ENCODE measurements at places on chromosomes 6 and 20.

- peak; percentile 3 for DNase-seq
Measured at GRCh38 chr6:77740380-77740779, 87.5 kb downstream of the MEI4 start.

GRCh38 chr20:58899512-58899911 is 47.0 kb downstream of the GNAS start:
- no peak for DNase-seq

GRCh38 chr6:24060982-24061754 is 64.8 kb upstream of the NRSN1 start:
- no peak for DNase-seq

DNA sequence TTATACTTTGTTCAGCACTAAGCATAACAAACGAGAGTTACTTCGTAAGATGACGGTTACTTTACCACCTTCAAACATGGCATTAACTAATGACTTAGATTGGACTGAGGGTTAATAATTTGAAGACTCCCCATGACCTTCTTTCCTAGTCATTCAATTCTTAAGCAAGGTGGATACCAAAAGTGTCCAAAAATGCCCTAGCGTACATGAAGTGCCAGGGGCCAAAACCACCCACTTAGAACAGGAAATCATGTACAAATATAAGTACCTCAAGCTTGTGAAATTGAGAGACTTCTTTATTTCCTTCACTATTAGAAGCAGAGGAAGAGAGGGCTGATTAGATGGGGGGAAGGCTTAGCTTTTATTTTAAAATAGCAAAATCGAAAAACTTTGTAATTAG is 166.4 kb downstream of the ATXN1 start:
- no peak for DNase-seq

- DNase-seq, result peak; percentile 42
Measured at GRCh38 chr6:27902335-27903314, 9.6 kb downstream of the OR2B2 start.

DNA sequence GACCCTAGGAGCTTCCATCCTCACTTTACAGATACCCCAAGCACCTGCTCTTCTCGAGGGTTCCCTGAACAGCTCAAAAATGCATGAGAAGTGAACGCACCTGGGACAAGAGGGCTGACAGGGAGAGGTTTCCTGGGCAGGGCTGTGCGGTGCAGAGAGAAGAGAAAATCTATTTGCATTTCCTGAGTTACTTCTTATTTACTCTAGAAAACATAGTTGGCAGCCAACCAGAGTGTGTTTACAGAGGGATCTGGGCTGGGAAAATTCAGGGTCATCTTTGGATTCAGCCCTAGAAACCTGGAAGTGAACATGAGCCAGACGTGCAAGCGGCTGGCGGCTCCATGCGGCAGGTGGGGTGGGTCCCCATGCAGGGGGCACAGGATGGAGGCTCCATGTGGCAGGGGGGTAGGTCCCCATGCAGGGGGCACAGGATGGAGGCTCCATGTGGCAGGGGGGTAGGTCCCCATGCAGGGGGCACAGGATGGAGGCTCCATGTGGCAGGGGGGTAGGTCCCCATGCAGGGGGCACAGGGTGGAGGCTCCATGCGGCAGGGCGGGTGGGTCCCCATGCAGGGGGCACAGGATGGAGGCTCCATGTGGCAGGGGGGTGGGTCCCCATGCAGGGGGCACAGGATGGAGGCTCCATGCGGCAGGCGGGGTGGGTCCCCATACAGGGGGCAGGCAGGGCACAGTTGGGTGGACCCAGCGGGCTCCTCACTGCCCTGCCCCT is 342.0 kb downstream of the TAF4 start:
- peak; percentile 46 for DNase-seq

GRCh38 chr6:142207265-142207877 is 60.3 kb downstream of the VTA1 start:
- peak; percentile 42 for DNase-seq

GRCh38 chr6:125157725-125158124 is 4.2 kb downstream of the TPD52L1 start:
- DNase-seq, result no peak

- no peak for DNase-seq
Measured at GRCh38 chr6:31837369-31838113, 10.0 kb downstream of the HSPA1B start.
